DND-41 (cell line): ENCODE measurements at places on chromosomes 5 and 9.

- peak; percentile 81 for DNase-seq
Measured at GRCh38 chr9:97237951-97238889, 69.2 kb upstream of the CCDC180 start.

GRCh38 chr5:91424638-91425436, 41.7 kb upstream of the ARRDC3 start:
- DNase-seq, result no peak

GRCh38 chr5:11903121-11903613, 1.1 kb downstream of the CTNND2 start:
- no peak for DNase-seq

- no peak for DNase-seq
Measured at GRCh38 chr5:179407191-179408175, 62.2 kb upstream of the ADAMTS2 start.

DNA sequence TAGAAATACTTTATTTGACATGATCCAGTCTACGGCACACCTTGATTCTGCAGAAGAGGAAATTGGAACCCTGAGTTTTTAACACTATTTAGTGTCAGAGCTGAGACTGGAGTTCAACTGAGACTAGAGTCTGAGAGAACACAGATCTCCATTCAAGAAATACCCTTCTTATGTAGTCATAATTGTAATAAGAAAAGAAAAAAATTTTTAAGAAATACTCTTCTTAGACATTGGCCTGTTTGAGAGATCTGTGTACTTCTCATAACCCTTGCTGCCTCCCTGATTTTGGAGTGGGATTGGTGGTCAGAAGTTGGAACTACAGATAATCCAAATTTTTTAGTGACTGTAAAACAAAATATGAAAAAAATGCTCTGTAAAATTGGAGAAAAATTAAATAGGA, 253.4 kb downstream of the ARRDC3 start:
- DNase-seq, result no peak

DNA sequence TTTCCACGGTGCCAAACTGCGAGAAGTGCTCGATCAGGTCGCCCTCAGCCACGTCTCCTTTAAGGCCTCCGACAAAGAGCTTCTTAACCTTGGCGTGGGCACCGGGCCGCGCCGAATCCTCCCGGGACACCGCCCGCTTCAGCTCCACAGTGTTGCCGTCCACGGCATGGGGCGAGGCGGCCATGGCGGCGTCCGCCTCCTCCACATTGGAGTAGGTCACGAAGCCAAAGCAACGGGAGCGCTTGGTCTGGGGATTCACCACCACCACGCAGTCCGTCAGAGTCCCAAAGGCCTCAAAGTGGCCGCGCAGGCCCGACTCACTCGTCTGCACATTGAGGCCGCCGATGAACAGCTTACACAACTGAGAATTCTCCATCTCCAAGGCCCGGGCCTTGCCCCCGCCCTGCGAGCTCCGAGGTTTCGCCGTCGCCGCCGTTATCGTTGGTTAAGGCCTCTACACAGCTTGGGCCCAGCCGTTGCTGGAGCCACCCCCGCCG, 424 bp downstream of the HNRNPA0 start:
- DNase-seq, result no peak

DNA sequence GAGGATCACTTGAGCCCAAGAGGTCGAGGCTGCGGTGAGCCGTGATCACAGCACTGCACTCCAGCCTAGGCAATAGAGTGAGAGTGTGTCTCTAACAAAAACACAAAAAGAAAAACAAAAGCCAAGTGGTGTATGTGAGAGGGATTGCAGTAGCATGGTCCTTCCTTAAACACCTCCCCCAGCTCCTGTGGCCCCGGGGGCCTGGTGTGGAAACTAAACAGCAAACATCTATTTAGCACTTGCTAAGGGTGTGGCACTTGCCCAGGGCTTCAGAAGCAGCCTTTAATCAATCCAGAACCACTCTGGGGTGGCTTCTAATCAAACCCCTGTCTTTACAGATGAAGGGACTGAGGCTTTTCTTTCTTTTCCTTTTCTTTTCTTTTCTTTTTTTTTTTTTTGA, 4.4 kb upstream of the FBP1 start:
- no peak for DNase-seq

- no peak for DNase-seq
Measured at GRCh38 chr5:58493141-58493540, 1.9 kb downstream of the GAPT start.

- DNase-seq, result no peak
Measured at GRCh38 chr5:88875341-88876234, 7.4 kb downstream of the MEF2C start.

GRCh38 chr9:86660146-86660943, 287.0 kb downstream of the GAS1 start:
- peak; percentile 76 for DNase-seq

DNA sequence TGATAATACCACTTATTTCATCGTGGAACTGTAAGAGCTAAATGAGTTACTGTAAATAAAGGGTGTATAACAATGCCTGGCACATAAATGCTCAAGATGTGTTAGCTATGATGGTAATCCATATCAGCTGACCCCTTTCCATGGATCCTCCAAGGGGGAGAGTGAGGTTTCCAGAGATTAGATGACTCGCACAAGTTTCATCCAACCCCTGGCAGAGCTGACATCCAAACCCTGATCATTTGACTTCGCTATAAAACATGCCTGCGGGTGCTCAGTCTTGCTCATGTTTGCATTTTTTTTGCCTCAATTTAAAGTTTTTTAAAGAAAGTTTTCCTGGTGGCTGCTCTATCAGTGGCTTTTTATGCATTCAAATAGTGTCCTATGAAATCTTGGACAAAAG, 145.7 kb upstream of the SMIM23 start:
- DNase-seq, result no peak

- DNase-seq, result no peak
Measured at GRCh38 chr5:77513321-77513720, 21.2 kb upstream of the WDR41 start.

DNA sequence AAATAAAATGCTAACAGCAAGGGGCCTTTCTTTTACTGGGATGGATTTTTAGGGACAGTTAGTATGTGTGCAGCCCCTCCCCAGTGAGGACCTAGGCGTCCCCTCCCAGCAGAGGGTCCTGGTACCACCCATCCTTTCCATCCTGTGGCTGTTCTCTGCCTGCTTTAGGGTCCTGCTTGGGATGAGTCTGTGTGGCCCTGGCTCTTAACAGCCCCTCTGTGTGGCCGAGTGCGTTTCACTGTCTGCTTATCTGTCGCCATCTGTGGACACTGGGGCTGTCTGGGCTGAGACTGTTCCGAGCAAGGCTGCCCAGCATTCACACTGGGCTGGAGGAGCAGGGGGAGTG, 17.0 kb downstream of the WNK2 start:
- DNase-seq, result no peak

DNA sequence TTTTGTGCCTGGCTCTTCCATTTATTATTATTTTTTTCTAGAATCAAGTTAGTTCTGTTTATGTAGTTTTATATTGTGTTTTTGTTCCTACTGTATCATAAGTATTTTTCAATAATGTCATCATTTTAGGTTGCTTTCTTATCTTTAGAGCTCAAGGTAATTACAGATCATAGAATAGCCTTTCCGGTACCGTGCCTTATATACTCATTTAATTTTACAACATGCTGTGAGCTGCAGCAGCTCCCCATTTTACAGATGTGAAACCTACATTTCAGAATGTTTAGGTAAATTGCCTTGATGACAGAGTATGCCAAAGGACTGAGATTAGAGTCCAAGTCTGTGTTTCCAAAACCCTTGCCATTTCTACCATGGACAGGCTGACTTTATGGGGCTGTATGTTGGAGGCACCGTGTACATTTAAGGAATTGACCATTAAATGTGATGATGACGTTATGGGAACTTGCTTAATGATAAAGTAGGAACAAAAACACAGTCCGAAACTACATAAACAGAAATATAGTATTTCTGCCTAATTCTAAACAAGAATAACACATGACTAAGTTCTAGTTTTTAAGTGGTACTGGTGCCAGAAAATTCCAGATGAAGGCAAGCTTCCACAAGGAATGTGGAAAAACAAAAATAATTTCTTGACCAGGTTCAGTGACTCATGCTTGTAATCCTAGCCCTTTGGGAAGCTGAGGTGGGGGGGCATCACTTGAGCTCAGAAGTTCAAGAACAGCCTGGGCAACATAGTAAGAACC, 97.7 kb downstream of the IQGAP2 start:
- DNase-seq, result no peak
